ENCODE measurements at places on chromosomes 1 and 21.

GRCh38 chr1:248585266-248585665 is 10.7 kb upstream of the OR2T34 start:
- DNase-seq: no peak

- DNase-seq: no peak
Observed at GRCh38 chr1:30507401-30508174, 215.8 kb downstream of the MATN1 start.

GRCh38 chr1:89546934-89547562 is 22.4 kb downstream of the LRRC8B start:
- DNase-seq: no peak

- no peak for DNase-seq
Observed at GRCh38 chr1:243354511-243355153, 98.8 kb downstream of the SDCCAG8 start.

- DNase-seq: no peak
Observed at GRCh38 chr1:216523449-216524190, 100.4 kb upstream of the USH2A start.

DNA sequence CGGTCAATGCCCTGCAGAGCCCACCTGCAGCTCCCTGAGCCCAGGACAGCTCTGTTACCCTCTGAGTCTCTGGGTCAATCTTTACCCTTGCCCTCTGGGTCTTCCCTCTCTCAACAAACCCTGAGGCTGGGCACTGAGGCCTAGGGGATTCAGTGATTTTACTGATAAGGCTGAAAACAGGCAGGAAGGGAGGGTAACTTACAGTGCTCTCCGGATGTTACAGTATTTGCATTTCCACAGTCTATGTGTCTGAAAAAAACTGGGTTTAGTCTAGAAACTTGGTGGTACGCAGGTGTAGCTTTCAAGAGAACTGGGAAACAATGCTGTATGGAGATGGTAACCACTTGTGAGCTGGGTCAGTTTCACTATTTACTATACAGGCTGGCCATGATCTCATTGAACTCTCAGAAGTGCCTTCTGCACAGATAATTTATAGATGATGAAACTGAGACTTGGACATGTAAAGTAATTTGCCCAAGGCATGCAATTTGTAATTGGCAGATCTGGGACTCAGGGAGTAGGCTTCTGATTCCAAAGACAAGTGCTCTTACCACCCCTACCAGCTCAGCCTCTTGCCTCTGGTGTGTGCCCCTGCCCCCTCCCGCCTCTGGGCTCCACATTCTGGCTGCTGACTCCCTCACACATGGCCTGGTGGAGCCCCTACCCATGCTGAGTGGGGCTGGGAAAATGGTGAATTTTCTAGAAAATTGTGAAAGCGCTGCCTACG is 48.8 kb downstream of the TENT5C start:
- DNase-seq: no peak

GRCh38 chr1:179393721-179394120 is 27.9 kb downstream of the AXDND1 start:
- DNase-seq: no peak

- no peak for DNase-seq
Observed at GRCh38 chr1:147245586-147246021, 3.1 kb downstream of the CHD1L start.

DNA sequence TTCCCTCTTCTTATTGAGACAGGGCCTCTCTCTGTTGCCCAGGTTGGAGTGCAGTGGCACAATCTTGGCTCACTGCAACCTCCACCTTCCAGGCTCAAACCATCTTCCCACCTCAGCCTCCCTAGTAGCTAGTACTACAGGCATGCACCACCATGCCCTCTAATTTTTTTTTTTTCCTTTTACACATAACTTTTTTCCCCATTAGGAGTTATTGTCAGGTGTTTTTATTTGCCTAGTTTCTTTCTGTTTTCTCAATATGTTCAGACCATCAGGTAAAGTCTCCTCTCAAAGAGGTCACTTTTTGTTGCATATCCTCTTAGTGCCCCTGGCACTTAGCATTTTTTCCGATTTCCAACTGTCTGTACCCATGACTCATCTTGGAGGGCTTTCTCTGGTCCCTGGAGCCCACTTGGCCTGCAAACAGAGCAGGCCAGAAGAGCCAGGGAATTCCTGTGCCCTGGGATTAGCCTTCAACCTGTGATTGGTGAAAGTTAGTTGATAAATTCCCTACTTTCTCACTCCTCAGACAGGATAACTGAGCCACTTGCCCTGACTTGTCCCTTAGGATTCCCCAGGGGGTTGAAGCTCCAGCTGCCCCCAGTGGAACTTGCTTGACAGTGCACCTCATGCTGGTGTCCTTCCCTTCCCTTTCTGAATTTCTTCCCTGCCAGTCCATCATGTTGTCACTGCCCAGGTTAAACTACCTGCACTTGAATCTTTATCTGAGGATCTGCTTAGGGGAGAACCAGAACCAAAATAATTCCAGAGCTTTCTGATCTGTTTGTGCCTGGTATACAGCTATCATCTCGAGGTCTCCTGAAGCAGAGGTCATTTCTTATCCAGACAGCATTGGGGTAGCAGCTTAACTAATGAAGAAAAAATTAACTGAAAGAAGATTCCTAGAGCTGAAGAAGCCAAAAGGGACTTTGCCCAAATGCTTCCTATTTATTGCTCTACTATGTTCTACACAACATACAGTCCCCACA is 2.4 kb downstream of the NTPCR start:
- no peak for DNase-seq

DNA sequence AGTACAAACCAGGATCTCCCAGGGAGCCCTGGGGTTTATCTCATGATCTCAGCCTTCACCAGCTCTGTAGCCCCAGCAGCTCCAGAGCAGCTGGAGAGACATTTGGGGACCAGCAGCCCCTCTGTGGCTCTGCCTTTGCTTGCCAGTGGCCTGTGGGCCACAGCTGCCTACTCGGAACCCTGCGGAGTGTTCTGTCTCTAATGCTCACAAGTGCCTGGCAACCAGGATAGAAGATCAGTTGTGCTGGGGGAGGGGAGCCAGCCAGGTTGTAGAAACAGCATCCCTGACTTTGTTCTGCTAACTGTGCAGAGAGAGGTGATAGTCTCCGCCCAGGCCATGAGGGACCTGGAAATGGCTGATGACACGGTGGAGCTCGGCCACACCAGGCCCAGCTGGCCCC is 50.9 kb upstream of the KCNJ15 start:
- no peak for DNase-seq

DNA sequence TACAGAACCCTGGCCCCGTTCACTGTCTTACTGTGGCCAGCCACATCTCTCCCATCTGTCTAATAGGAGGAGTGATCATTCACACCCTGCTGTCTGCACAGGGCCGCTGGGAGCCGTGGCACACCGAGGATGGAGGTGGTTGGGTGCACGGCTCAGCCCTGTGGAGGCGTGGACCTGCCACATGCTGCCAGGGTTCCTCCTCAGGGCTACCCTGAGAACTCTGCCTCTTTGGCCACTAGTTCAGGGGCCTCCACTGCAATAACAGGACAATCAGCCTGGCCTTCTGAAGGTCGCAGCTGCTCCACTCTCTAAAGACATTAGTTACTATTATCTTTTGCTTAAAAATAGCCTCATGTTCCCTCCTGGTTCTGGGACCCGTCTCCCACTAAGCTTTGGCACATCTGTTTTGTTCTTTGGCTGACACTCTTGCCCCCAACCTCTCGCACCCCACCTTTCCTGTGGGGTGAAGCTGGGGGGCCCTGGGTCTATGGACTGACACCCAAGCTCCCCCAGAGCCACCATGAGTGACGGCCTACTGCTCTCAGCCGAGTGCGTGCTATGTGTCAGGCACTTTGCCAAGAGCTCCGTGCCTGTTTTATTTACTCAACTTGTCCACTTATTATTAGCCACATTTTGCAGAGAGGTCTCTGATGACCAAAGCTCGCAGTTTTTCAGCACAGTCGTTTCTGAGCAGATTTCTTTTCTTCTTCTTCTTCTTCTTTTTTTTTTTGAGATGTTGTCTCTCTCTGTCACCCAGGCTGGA is 66.3 kb downstream of the ARHGEF10L start:
- DNase-seq: no peak

GRCh38 chr1:54051933-54052430 is 1.0 kb downstream of the TMEM59 start:
- DNase-seq: no peak

GRCh38 chr1:157732755-157733154 is 32.2 kb upstream of the FCRL3 start:
- no peak for DNase-seq

- DNase-seq: no peak
Observed at GRCh38 chr1:41726899-41727748, 191.6 kb downstream of the HIVEP3 start.

GRCh38 chr1:66730462-66730861 is 21.8 kb upstream of the DYNLT5 start:
- DNase-seq: no peak

GRCh38 chr1:201320168-201320788 is 37.0 kb downstream of the PKP1 start:
- DNase-seq: no peak

- DNase-seq: no peak
Observed at GRCh38 chr1:166170726-166171125, 3.9 kb upstream of the FAM78B start.

- DNase-seq: no peak
Observed at GRCh38 chr1:158154501-158154900, 26.2 kb upstream of the CD1D start.

DNA sequence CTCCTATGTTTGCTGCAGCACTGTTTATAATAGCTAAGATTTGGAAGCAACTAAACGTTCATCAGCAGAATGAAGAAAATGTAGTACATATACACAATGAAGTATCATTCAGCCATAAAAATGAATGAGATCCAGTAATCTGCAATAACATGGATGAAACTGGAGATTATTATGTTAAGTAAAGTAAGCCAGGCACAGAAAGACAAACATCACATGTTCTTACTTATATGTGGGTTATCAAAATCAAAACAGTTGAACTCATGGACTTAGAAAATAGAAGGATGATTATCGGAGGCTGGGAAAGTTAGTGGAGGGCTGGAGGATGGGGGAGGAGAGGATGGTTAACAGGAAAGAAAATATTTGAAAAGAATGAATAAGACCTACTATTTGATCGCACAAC is 1017.6 kb downstream of the KCNT2 start:
- DNase-seq: no peak

- no peak for DNase-seq
Observed at GRCh38 chr1:7553042-7553690, 217.9 kb upstream of the VAMP3 start.

- DNase-seq: no peak
Observed at GRCh38 chr1:10932088-10932487, 80.4 kb upstream of the TARDBP start.

DNA sequence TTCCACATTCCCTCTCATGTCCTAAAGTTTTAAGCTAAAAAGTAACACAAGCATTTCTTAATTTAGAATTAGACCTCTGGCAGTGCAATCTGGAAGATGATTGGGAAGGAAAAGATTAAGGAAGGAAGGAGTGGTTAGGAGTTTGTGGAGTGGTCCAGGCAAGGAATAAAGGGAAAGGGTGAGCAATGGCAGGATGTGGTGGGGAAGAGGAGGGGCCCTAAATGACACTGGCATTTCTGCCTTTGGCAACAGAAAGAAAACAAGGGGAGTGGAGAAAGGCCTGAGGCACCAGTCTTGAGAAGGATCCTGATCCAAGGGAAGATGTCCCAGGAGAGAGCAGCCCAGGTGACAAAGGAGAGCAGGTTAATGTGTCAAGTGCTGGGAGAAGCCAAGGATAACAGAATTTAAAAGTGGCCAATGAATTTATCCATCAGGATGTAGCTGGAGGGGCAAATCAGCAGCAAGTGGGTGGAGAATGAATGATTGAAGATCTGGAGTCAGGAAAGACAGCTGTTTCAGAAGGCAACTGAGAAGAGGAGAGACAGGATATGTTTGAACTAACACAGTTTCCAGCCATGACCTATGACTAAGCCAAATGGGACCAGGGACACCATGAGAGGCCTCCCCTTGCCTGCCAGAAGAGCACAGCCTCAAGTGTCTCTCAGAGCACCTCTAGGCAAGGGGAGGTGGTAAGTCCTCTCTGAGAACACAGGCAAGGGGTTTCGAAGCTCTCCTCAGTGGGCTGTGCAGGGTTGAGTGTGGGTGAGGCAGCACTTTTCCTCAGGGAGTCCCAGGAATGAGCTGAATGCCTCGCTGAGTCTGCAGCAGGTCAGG is 20.9 kb upstream of the LY9 start:
- DNase-seq: no peak

- DNase-seq: no peak
Observed at GRCh38 chr1:98496256-98496995, 165.1 kb upstream of the SNX7 start.

- no peak for DNase-seq
Observed at GRCh38 chr1:180854001-180854400, 58.7 kb upstream of the KIAA1614 start.

DNA sequence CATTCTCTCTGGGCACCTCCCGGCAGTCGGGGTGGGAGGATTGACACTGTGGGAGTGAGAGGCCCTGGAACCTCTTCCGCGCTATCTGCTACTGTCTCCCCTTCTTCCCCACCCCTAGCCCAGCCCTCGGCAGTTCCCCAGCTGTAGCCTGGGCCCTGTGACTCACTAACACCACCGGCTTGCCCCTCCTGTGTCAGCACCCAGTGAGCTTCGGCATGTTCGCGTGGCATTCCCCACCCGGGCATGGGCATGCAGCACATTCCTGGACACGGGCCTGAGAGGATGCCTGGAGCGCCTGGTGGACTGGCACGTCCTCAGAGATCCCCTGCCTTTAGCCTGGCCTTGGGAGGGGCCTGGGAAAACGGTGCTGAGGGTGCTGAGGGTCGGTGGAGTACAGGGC is 1.3 kb downstream of the CDK18 start:
- no peak for DNase-seq

DNA sequence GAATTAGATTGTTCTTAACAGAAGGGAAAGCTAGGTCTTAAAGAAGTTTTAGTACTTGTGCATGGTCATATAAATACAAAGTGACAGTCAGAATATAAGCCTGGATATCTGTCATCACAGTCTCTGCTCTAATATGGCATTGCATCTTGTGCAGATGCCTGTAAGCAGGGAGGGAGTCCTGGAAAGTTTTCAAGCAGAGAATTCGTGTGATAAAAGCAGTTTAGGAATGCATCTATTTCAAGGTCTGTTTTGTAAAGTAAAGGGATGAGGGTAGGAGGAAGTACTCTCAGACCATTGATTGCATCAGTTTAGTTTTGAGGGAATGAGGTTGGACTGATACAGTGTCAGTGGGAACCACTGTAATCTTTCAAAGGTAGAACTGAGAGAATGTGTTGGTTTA is 30.6 kb downstream of the IARS2 start:
- no peak for DNase-seq

DNA sequence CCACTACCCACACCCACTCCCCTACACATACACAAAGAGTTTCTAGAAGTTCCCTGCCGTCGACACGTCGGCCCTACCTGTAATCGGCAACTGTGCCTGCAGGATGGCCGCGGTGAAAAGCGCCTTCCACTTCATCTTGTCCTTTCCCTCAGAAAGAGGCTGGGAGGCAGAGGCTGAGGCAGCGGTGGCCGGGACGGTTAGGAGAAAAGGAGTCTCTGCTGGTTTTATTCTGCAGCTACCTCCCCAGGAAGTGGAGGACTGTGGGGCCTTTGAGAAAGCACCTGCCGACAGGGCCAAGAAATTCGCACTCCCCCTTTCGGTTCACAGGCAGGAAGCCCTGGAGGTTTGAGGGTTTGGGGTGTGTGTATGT is at the start of gene CD247:
TSS of gene CD247 (minus strand) at position 199 of the 370 bp plus-strand sequence. CDS start at position 135, 64 bp downstream.
- no peak for DNase-seq
